ENCODE measurements at places on chromosomes 1 and 21.

- DNase-seq, result no peak
Observed at GRCh38 chr1:205339717-205340116, 17.0 kb downstream of the KLHDC8A start.

- no peak for DNase-seq
Observed at GRCh38 chr1:167620002-167620401, 10.0 kb upstream of the RCSD1 start.

DNA sequence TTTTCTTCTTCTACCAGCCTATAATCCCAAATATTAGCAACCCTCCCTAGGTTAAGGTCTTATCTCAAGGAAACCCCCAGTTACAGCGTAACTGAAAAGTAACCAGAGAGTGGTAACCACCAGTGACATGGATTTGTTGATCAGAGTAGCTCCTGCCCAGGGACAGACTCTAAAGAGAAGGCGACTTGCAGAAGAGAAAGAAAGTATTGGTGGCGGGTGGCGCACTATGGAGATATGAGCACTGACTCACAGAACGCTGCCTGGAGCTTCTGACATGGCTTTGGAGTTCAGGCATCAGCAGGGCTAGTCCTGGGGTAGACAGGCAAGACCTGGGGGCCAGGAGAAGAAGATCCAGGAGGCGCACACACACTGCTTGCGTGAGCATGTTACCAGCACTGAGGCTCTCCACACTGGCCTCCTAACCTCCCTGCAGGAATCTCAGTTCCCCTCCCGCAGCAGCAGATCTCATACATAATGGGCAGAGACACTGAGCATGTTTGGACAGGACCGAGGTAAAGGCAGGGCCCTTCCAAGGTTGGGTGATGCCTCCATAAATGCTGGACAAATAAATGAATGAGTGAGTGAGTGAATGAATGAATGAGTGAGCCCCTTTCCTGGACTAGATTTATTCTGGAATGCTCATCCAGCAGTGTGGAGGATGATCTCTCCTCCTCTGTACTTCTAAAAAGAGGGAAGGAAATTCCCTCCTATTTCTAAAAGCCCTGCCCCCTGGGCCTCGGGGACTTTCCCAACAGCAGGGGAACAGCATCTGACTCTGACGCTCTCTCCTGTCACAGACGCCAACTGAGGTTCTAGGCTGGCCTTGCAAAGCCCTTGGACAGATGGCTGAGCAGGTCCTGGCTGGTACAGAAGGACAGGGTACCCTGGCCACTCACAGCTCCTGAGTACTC is 175.5 kb downstream of the CLIC6 start:
- peak; percentile 88 for DNase-seq

DNA sequence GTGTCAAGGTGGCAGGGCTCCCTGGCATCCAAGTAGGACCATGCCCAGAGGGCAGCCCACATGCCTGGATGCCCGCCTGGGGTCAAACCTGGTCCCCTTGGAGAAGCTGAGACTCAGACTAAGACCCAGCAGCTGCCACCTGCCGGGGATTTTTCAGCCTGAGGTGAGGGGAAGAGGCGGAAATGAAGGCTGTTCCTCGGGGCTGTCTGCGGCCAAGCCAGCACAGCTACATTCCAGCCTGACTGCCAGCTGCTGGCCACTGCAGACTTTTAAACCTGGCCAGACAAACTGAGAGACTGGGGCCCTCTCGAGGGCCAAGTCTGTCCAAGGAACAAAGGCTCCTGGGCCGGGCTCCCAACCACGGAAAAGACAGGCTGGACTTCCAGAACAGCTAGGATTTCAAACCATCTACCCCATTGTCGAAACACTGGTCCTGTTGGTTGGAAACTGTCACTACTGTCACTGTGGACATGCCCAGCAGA is 21.9 kb upstream of the PLEKHG5 start:
- no peak for DNase-seq

DNA sequence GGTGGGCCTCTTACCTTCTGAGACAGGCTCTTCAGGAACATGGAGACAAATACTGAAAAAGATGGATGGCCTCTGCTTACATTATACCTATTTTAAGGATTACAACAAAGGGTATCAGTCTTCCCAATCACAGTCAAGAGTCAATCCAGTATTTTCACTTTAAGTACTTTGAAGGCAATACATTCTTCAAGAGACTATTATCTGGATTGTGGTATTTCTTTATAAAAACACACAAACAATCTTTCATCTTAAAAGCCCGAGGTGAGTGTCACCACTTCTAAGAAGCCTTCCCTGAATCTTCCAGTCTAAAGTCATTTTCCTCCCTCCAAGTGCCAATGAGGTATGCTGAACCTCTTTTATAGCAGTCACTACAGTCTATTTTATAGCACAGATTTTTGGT is 45.3 kb downstream of the WASF2 start:
- DNase-seq, result no peak

DNA sequence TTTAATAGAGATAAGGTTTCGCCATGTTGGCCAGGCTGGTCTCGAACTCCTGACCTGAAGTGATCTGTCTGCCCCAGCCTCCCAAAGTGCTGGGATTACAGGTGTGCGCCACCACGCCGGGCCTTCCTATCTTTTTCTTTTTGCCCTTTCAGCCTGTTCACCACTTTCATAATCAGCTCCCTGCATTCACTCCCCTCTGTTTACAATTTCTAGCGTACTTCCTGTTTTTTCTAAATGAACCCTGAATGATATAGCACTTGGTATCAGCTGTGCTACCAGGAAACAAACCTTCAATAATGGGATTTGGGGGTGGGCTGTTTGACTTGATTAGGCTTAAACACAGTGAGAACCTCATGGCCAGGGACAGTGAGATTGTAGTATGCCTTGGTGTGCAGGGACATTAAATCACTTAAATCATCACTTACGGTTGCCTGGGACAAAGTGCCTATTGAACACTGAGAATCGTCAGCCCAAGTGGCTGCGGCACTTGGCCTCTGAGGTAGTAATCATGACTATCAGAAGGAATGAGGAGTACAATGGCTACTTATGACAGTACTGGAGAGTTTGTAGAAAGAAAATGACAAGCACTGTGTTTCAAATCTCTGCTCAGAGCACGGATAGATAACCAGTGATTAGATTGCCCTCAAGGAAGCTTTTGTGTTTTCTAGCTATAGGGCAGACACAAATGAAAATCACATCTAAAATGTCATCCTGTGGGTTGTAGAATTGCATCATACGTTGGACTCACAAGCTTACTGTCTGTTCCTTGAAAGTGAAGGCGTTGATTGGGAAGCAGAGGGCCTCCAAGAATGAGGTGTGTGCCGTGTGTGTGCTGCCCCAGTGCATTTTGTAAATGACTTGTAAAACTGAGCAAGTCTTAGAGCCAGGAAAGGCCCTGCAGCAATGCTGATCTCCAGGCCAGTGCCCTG is 661.8 kb downstream of the MATN1 start:
- peak; percentile 40 for DNase-seq

Measured in tibial artery (tissue), 4 donors.